ENCODE measurements at places on chromosomes 5 and 9.

GRCh38 chr5:148343603-148344487 lies 8.5 kb downstream of the SPINK9 start:
- DNase-seq, result no peak

- DNase-seq, result no peak
Observed at GRCh38 chr9:95092262-95093072, 225.0 kb downstream of the FANCC start.

DNA sequence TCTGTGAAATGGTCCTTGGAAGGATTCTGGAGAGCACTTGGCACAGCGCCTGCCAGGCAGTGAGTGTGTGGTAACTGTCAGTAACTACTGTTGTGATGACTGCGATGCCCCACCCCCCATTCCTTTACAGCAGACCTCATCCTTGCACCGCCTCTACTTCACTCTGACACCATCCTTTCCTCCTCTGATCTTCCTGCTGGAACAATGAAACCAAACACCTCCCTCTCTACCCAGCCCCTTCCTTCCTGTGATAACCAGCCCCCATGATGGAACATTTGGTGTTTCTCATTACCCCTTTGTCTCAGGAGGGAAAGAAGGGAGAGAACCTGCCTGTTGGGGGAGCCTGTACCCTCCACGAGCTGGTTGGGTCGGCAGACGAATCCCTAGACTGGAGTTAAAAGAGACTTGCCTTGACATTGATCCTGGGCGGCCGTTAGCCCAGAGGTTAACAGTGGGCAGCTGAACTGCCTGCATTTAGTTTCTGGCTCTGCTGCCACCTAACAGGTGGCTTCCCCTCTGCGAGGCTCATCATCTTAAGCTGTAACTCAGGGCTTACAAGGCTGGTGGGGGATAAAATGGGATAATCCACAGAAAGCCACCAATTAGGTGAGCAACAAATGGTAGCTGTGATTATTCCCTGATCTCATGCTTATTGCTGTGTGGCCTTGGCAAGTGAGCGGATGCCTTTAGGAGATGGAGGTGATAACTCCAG lies 34.2 kb upstream of the GRPEL2 start:
- DNase-seq, result no peak

DNA sequence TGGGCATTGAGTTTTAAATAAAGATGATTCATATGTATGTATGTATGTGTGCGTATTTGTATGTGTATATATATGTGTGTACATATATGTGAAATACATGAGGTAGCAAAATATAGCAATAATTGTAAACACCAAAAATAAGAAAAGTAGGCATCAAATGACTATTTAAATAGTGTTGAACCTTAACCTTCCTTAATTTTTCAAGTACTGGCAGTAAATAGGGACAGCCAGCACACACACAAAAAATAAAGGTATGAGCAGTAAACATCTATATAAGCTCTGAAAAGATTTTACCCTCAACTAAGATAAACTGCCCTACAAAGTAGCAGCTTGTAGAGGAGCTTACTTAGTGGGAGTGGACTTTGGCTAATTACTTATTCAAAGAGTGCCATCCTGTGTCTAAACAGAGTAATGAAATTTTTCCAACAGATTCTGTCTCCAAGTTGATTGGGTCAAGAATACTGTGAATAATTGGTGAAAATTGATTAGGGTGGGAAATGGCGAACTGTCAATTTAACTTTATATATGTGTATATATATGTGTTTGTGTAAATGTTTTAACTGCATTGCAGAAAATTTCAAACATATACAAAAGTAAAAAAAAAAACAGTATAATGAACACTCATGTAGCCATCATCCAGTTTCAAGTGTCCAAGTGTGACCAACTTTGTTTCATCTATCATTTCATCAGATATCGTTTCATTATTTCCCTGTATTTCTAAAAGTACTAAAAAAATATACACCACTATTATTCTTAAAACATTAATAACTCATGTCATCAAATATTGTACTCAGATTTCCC lies 2.0 kb upstream of the ADAMTS6 start:
- no peak for DNase-seq

DNA sequence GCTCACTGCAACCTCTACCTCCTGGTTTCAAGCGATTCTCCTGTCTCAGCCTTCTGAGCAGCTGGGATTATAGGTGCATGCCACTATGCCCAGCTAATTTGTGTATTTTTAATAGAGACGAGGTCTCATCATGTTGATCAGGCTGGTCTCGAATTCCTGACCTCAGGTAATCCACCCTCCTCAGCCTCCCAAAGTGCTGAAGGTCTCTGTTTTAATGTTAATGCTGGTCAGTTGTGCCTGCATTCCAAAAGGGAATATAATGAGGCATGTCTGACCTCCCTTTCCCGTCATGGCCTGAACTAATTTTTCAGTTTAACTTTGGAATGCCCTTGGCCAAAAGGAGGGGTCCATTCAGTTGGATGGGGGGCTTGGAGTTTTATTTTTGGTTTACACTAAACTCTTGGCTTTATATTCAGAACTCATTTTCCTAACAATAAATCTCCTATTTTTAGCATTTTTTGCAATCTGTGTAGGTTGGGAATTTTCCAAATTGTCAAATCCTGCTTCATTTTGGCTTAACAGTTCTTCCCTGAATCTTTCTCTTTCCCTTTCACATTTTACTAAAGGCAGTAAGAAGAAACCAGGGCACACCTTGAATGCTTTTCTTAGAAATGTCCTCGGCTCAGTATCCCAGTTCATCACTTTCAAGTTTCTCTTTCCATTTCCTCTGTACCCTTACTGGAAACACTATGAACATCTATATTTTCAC lies 1175.5 kb downstream of the MAT2B start:
- DNase-seq, result no peak

GRCh38 chr5:142758796-142759145 lies 11.4 kb upstream of the ARHGAP26 start:
- DNase-seq, result no peak

- no peak for DNase-seq
Observed at GRCh38 chr9:111637421-111637950, 6.4 kb downstream of the DNAJC25 start.

- no peak for DNase-seq
Observed at GRCh38 chr9:110007477-110008270, 200.3 kb downstream of the C9orf152 start.

DNA sequence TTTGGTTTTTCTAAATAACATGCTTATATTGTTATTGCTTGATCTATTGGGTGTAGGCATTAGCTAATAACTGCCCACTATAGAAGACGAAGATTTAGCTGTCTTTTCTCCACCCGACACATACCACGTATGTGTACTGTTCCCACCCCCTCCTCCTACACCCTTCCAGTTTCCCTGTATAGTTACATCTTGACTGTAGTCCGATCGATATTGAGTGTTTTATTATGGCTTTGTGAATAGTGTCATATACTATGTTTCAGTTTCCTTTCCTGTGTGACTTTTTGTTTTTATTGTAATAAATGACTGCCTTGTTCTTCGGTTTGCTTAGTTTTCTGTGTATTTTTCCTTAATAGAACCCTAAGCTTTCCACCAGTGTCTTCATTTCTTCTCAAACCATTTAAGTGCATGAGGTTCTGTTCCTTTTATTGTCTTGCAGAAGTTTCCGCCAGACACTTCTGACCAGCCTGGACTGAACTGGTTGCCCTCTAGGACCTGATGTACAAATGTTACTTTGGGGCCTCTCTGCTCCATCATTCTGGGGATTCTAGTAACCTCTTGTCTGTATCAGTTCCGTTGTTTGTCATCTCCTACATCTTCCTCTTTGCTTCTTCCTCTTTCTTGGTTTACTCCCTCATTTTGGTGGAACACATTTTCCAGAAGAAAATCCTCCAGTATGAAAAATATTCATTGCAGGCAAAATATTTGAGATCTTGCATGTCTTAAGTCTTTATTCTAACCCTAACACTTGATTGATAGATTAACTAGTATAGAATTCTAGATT lies 61.8 kb downstream of the PRKACG start:
- DNase-seq, result no peak

DNA sequence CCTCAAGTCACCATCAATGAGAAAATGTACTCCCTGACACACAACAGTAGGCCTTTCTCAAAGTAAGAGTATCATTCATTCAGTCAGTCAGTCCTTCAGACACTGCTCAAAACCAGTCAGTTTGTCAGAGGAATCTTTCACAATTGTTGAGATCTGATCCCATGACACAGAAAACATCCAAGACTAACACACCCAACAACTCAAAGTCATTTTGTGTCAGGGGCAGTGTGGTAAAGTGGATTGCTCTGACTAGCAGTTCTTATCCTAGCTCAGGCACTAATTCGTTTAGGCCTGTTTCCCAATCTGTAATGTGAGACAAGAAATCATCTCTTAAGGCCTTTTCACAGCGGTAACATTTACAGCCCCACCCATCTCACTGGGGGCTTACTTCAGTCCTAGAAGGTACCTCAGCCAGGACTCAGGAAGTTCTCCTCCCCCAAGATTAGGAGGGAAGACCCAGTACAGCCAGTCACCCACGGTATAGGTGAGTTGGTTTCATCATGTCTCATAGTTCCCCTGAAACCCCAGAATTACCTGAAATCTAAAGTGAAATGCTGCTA lies 31.9 kb downstream of the SH3TC2 start:
- DNase-seq, result no peak

GRCh38 chr9:97559111-97559514 lies 57.6 kb downstream of the TMOD1 start:
- no peak for DNase-seq

DNA sequence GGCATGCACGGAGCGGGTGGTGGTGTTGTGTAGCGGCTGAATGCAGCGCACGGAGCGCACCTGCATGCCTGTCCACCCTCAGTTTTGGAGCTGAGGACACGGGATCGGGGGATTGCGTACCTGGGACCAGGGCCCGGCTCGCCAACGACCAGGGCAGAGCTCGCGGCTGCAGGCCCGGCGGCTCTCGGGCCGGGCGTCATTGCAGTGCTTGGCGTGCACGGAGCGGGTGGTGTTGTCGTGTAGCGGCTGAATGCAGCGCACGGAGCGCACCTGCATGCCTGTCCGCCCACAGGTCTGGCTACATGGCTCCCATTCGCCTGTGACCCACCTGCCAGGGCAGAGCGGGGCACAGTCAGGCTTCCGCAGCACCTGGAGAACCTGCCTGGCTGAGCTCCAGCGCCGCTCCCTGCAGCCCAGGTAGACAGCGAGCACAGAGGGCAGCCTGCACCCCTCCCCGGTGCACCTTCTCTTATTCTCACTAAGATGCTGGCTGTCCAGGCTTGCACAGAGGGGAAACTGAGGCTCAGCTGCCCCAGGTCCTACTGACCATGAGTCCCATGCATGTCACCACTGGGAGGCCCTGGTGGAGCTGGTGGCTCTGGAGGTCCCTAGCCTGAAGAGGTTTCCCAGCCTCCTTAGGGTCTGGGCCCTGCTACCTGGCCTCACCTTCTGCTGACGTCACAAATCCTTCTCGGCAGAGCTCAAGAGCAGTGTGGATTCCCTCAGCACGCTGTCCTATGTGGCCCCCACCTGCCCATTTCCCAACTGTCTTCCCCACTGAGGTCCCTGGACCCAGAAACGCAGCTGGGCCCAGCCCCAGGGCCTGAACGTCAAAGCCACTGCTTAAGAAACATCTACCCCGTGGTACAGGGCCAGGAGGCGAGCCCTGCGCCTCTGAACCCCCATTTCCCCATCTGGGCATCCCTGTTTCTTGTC lies 64.9 kb downstream of the ZNF354C start:
- no peak for DNase-seq

DNA sequence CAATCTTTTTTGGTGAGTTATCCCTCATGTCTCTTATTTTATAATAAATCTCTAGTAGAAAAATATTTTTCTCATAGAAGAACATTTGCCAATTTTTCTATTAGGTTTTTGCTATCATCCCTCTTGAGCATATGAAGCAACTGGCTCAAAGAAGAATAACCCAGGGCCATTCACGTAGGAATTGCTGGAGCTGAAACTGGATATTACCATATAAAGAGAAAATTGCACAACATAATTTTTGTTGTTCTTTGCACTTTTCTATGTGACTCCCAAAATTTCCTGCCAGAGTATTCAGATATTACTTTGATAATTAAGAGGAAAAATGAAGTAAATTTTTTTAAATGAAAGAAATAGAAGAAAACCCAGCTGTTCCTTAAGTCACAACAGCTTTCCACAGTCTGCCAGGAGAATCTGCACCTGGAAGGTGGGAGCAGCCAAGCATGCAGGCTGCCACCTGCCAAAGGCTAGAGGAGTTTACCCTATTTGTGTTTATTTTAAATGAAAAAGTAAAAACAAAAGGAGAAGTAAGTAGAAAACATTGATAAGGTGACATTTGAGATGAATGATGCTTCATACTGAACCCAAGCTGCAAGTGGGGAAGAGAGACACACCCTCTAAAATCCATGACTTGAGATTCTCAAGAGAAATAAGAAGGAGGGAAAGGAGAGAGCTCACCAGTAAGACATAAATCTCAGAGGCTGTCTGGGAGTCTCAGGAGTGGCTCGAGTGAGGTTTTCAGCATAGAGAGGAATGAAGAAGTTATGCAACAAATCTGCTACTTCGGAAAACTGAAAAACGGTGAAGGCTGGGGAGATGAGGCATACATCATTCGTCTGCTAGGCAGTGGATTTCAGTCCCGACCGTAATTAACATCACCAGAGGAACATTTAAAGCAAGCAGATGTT lies 31.5 kb upstream of the FREM1 start:
- no peak for DNase-seq

GRCh38 chr9:135926402-135927194 lies 19.3 kb upstream of the CAMSAP1 start:
- DNase-seq, result peak; percentile 17

DNA sequence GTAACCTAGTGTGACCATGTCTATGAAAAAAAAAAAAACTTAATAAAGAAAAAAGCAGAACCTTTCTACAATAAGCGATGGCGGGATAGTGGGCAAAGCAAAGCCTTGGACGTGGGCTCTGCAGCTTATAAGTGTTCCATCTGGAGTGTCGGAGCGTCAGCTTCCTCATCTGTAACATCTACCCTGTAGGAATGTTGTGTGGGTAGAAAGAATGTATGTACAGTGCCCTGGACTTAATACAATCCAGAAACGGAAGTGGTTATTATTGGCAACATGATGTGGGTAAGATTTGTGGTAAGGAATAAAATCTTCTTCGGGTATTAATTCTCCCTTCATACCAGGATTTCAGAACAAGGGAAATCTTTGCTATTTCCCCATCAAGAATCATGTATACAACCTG lies 66.5 kb downstream of the SEMA5A start:
- DNase-seq, result no peak

DNA sequence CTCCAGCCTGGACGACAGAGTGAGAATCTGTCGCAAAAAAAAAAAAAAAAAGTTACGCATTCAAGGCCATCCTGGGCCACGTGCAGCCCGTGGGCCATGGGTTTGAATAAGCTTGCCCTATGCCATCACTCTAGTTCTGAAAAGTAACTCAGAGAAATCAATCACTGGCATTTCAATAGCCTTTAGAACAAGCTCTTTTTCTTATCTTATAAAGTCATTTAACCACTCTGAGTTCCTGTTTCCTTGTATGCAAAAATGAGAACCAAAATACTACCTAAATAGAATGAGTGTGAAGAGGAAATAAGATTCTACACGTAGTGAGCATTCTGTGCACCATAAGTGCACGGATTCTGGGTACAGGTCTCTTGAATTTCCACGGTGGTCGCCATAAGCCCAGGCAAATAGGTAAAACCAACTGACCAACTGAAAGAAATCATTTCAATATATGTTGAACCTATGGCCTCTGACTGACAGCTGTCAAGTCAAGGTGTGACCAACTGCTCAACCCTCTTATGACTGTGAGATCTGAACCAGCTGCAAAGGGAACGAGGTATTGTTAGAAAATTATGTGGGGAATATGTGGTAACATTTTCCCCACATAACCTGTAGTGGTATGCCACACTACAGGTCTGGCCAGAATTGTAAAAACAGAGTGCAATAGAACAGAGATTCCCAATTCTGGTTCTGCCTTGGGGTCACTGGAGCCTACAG lies 143.9 kb upstream of the LHFPL2 start:
- no peak for DNase-seq
